ENCODE measurements at places on chromosomes 16 and 17.

GRCh38 chr17:2155573-2155972 lies 100.7 kb downstream of the HIC1 start:
- DNase-seq: no peak

DNA sequence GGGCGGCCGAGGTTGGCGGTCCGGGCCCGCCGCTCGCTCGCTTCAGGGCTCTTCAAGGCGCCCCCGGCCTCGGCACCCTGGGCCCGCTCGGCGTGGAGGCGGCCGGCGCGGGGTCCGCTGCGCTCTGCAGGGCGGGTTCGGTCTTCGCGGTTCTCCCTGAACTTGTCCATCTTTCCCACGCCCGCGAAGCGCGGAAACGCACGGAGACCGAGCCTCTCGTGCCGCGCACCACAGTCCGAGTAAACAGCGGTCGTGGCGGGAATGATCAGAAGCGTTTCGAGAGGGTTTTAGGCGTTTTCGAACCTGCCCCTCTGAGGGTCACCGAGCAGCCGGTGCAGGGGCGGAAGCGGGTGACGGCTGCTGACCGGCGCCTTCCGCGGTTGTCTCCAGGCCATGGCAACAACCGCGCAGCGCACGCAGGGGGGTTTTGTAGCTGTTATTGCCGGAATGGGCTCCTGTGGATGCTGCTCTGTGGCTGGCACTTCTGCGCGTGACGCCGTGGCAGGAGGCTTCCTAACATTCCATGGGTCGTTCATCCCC lies 414 bp downstream of the NARF start:
- no peak for DNase-seq

- DNase-seq: no peak
Measured at GRCh38 chr16:74568961-74569631, 37.8 kb downstream of the GLG1 start.

DNA sequence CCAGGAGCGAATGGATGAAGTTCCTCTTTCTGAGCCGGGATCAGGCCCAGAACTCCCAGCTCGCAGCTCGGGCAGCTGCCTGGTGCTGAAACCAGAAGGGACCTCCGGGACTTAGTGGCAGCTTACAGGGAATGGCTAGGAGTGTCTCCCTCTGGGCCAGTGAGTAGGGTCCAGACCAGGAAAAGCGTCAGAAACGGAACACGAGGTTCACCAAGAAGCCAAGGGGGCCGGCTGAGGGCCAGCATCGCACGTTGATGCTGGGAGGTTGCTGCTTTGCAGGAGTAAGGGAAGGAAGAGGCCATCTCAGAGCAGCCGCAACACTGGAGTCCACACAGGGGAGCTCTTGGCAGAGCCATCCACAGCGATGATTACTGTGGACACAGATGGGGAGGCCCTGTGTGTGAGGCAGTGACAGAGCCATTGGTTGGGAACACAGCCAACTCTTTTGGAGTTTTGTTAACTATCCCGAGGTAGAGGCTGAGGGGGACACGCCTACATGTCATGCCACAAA lies 74.0 kb upstream of the CREBBP start:
- no peak for DNase-seq

DNA sequence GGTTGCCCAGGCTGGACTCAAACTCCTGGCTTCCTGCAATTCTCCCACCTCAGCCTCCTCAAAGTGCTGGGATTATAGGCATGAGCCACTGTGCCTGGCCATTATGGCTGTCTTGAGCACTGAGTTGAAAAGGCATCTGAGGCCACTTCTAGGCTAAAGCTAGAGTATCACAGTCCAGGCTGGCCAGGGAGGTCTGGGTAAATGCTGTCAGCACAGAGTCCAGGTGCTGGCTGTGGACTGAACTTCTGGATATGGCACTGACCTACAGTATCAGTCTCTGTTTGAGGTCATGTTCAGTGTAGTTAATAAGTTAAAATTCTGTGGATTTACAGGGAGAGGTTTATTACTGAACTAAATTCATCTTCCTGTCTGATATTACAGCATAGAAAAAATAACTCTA lies 222.5 kb upstream of the TOM1L1 start:
- no peak for DNase-seq

- DNase-seq: no peak
Measured at GRCh38 chr17:16814439-16814838, 124.4 kb downstream of the CCDC144A start.

- DNase-seq: no peak
Measured at GRCh38 chr17:15894913-15895658, 49.8 kb upstream of the ADORA2B start.

- no peak for DNase-seq
Measured at GRCh38 chr17:66300956-66301355, 1.5 kb upstream of the PRKCA start.

DNA sequence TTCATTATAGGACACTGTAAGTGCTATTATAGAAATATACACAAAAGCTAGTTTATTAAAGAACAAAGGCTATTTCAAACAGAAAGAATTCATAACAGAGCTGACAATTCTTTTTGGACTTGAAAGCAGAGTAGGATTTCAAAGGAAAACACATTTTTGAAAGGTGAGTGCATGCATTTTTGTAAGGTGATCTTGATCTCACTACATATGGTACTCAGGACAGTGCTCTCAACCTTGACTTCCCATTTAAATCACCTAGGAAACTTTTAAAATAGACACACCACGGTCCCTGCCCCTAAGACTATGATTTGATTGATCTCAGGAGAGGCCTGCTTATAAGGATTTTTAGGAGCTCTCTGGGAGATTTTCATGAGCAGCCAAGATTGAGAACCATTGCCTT lies 1362.0 kb downstream of the CDH8 start:
- no peak for DNase-seq
